ENCODE measurements at places on chromosomes 3 and 15.

- no peak for DNase-seq
Measured at GRCh38 chr3:112376992-112377391, 44.0 kb downstream of the CD200 start.

DNA sequence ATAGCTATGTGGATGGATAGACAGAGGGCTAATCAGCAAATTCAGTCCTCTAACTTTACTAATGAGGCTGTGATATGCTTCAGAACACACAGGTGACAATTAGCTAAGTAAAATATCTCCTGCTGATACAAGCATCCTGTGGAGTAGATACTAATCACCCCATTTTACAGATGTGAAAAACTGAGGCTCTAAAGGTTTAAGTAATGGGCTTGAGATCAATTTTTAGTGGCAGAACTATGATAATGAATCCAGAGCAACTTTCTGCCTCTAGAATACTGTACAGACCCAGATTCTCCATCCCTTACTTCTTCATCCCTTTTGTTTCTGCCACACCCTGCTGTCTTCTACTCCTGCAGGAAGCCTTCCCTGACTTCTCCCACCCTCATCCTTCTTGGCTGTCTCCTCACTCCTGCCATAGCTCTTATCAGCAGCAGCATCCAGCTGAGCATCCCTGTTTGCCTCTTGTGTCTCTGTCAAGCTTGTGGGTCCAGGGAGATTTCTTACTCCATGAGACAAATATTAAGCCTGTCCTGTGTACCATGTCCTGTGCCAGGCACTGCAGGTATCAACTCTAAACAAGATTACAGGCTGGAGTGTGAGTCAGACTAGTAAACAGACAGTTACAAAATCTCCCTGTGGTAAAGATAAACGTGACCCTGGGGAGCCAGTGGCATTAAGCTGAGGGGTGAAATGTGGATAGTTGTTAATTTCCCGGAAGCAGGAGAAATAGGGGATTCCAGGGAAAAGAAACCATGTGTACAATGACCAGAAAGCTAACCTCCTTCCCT, 39.2 kb downstream of the SLC6A11 start:
- no peak for DNase-seq

- DNase-seq, result no peak
Measured at GRCh38 chr15:42206406-42206805, 1.7 kb downstream of the VPS39 start.

DNA sequence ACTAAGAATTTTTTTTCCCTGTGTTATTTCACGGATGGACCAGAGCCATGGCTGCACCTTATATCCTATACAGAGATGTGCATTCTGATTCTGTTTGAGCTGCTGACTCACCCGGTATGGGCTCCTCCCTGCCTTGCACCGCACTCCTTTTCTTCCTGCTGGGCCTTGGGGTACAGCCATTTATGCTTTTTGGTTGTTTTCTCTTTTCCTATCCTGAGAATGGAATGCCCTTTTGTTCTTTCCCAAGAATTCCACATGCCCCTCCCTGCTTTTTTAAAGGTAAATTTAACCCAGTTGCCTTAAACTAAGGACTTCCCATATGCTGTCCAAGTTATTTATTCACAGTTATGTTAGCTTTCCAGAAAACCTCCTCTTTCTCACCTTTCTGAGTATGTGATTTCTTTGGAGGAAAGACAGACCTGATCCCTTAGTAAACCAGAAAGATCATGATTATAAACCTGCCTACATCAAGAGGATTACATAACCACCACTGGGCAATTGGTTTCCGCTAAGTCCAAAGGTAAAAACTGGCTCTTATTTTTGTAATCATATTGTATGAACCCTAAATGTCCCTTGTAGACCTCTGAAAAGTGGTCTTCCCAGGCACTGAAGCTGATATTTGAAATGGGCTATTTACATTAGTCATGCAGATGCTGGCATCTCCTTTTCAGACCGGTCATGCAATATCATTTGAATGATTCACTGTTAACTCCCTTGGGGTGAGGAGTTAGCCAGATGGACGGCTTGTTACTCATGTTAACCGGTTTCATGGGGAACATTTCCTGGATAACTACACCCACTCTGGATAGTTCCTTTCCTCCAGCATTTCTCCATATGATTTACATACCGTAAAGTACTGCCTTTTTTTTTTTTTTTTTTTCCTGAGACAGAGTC, 45.5 kb downstream of the TMOD3 start:
- DNase-seq, result no peak

GRCh38 chr15:45522328-45523165, at the start of gene SLC30A4:
TSS of gene SLC30A4 (minus strand) at chr15:45522755. CDS start at chr15:45522354, 401 bp downstream.
- DNase-seq, result peak; percentile 43

DNA sequence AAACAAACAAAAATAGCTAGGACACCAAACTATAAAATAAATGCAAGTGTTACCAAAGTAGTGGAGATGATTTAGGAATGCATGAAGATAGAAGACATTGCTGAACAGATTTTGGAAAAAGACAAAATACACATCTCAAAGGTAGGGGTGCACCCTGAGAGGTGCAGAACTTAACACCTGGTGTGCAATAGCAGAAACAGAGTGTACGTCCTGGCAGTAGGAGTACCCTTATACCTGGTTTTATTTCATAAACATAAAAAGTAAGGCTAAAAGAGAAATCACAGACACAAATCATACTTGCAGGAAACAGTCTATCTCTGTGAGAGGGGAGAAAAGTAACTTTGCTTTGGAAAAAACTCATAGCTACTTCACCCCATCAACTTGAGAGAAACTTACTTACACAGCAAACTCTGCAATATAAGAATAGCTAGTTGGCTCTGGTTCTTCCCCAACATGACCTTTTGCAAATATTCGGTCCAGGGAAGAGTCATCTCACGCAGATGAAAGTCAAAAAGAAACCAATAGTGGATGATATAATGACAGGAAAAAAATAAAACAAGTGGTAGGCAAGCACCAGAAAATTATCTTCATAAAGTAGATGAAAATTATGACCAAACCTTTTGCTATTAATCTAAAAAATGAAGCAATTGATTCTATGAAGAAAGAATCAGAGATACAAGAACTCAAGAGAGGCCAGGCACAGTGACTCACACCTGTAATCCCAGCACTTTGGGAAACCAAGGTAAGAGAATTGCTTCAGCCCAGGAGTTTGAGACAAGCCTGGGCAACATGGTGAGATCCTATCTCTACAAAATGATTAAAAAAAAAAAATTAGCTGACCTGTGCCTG, 108.9 kb upstream of the BNIP2 start:
- DNase-seq, result no peak

GRCh38 chr3:51514210-51514609, 14.4 kb upstream of the DCAF1 start:
- DNase-seq, result no peak

DNA sequence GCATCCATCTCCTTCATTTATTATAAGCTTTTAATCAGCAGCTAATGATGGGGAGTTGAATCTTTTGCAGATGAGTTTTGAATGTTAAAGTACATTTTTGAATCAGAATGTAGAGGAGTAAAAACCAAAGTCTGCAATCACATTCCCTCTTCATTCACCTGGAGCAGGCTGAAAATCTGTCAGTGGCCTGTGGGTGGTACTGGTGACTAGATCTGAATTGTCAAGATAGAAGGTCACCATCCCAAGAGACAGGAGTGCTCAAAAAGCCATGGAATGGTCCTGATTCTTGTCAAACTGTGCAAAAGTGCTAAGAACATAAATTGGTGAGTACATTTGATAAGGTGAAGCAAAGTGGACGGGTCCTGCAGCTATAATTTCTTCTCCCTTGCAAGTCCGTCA, 881.3 kb upstream of the NR2F2 start:
- DNase-seq, result no peak

DNA sequence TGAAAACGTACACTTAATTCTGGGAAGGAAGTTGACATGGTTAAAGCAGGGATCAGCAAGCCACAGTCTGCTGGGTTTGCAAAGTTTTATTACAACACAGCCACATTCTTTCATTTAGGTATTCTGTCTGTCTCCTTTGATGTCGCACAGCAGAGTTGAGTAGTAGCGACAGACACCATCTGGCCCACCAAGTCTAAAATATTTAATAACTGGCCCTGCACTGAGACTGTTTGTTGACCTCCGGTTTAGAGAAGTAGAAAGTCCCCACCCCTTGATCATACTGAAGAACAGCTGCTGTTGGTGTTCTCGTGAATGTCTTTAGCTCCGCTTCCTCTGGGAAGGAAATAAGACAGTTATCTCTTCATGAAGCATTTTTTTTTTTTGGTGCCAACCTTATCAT, 66.2 kb downstream of the MCTP2 start:
- no peak for DNase-seq

DNA sequence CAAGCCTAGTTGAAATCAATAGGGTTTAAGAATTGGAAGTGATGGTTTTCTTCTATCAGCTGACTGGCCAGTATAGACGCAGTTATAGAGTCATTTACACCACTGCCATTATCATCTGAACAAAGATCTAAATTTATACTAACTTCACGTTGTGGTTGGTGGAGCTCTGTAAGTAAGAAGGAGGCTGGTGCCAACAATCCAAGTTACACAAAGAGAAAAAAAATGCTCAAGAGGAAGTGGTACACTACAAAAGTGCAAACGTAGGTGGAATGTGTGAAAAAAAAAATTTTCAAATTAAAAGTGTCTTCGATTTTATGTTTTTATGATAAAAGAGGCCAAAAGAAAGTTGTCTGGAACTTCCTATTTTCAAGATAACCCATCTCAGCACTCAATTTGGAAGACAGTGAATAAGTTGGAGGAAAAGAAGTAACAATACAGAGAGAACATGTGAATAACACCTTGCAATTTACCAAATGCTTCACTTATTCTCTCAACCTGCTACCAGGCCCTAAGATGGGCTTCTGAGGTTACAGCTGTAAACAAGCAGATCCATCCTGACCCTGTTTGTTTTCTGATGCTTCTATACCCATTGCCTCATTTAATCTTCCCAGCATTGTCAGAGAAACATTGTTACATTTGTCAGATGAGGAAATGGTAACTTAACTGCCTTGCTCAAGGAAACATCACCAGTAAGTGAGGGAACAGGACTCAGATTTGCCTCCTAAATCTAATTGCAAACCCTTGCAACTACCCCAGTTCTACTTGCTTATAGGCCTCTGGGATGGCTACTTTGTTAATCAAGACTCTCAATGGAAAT, 12.0 kb upstream of the TASOR start:
- no peak for DNase-seq

- DNase-seq, result no peak
Measured at GRCh38 chr3:62793946-62794345, 81.3 kb downstream of the CADPS start.

GRCh38 chr3:46012246-46012645, 15.0 kb downstream of the XCR1 start:
- DNase-seq, result no peak

DNA sequence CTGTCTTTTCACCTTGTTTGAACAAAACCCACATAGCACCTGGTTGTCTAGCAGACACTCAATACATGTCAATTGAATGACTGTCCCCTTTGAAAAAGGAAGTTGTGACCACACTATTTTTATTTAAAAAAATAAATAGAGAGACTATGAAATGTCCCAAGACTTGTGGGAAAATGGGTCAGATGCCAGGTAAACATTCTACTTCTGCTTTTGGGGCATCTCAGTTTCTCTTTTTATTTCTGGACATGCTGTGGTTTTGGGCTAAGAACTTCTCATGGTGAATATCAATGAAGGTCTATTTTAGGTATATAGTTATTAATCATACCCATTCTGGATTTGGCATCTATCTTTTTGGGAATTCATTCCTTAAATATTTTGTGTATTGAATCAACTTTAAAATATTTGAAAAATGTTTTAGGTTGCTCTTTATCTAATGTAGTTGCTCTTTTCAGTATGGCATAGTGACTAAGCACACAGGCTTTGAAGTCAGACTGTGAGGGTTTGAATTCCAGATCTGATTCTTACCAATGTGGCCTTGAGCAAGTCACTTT, 4.4 kb downstream of the TMEM45A start:
- no peak for DNase-seq

DNA sequence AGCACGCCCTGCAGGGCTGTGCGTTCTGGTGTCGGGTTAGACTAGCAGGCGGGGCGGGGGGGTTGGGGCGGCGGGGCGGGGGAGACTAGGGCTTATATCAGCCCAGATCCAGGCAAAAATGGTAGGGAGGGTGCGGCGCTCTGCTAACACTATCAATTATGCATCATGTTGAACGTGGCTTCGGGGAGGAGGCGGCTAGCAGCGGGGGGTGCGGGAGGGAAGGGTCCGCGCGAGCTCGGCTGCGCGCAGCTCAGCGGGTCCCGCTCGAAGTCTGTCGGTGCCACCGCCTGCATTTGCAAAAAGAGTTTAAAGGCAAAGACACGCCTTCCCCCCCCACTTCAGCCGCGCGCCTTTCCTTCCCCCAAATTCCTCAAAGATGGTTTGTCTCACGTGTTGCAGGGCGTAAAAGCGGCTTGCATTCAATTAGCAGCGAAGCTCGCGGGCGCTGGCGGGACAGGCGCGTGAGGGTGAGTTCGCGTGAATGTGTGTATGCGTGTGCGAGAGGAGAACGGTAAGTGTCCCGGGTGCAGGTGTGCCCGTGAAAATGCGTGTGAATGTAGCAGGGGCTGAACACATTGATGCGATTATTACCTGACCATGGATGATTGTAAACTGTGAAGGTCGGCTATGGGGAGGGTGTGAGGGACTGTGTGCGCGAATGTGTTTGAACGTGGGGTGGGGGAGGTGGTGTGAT, at the start of gene ISLR2:
Gene ISLR2, plus strand, starts transcription at position 432 of the 694 bp plus-strand sequence. CDS start 2,169 bp downstream, outside the sequence.
- no peak for DNase-seq

- DNase-seq, result no peak
Measured at GRCh38 chr15:44010089-44010488, 183.3 kb downstream of the WDR76 start.

DNA sequence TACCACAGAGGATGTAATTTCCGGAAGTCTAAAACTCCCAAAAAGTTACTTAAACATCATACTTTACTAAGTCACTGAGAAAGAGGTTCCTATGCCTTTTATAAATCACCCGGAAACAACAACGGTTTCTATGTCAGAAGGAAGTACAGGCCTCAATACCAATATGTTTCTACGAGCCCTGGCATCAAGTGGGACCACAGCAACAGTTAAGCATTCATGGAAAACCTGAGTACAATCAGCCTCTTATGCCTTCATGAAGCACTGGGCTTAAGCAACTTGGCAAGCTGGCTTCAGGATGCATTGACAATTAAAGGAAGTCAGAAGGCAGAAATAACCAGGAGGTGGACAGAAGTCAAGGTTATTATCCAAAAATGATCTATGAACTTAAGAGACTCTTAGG, 19.1 kb upstream of the B3GNT5 start:
- DNase-seq, result no peak

DNA sequence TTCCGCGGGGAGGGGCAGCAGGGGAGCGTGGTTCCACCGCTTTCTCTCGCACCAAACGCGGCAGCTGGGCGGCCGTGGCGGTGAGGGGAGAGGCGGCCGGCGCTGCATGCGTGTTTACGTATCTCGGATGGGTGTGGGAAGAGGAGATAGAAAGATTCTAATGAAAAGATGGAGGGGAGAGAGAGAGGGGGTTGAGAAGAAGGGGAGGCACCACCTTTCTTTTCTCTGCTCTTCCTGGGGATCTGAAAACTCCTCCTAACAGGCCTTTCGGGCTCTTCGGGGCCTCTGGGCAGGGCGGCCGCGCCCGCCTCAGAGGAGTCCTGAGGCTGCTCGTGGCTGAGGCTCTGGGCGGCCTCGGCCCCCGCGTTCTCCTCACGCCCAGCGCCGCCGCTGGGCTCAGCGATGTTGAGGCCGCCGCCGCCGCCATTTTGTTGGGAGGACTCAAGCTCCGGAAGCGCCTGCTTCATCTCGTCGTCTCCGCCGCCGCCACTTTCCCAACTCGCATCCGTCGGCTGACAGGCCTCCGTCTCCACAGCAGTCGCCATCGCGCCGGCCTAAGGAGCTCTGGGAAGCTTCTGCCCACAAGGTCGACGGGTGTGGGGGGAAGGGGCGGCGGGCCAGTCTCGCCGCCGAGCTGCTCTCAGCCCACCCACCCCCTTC, 473 bp downstream of the TASOR start:
- DNase-seq, result peak; percentile 71
